ENCODE measurements at places on chromosomes 5 and 9. TPM values are rescaled to one million over a fixed set of nuclear protein-coding genes. Genes with fewer than 3 reads are reported as not detected.

ACOT12 gene
- total RNA-seq, result 51.6 TPM

ROPN1L gene
- 0.35 TPM for total RNA-seq

NUTM2G gene
- not detected for total RNA-seq

SV2C gene
- not detected for total RNA-seq

PCDHGA8 gene
- total RNA-seq, result 0.35 TPM

ARHGAP26 gene
- total RNA-seq, result 7.4 TPM

NR6A1 gene
- 2.4 TPM for total RNA-seq

STC2 gene
- total RNA-seq, result 0.65 TPM

SLC25A2 gene
- total RNA-seq, result 0.25 TPM

PCA3 gene
- total RNA-seq, result 0.60 TPM

SPATA31A3 gene
- not detected for total RNA-seq

SLC1A3 gene
- 5.6 TPM for total RNA-seq

TMOD1 gene
- total RNA-seq, result 10.6 TPM

MYMK gene
- not detected for total RNA-seq

FOXD4 gene
- not detected for total RNA-seq

RNF208 gene
- total RNA-seq, result 7.3 TPM

Data from left lobe of liver (tissue), 2 donors.